ENCODE measurements at places on chromosomes 11 and 22.

GRCh38 chr11:111019871-111020670, 225.5 kb upstream of the POU2AF2 start:
- DNase-seq, result no peak

GRCh38 chr22:20563941-20564371, 56.5 kb downstream of the MED15 start:
- DNase-seq, result no peak

- no peak for DNase-seq
Measured at GRCh38 chr11:14101388-14101787, 138.9 kb downstream of the SPON1 start.

DNA sequence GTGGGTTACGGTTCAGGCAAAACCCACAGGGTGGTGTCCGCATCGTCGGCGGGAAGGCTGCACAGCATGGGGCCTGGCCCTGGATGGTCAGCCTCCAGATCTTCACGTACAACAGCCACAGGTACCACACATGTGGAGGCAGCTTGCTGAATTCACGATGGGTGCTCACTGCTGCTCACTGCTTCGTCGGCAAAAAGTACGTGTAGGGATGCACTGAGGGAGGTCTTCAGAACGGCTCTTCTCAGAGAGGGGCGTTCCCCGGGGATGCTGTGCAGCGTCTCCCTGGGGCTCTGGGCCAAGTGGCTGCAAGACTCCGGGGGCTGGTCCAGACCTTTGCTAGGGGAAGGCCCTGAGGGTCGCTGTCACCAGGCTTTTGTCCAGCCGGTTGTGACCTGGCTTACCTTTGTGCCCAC, 1.3 kb downstream of the ACR start:
- DNase-seq, result no peak

DNA sequence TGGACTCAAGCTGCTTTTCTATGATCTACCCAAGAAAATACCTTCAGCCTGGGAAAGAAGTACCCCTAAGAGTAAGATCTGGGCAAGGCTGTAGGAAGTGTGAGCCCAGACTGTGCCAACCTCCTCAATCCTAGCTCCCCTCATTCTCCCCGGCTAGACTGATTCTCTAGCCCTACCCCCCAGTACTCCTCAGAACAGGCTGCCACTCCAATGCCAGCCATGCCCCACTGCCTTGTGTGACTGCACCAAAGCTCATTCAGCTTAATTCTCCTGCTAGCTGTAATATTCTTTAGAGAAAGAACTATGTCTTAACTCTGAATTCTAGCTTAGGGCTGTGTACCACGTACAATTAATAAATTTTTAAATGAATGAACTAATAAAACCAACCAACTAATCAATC, 92.6 kb upstream of the AKIP1 start:
- no peak for DNase-seq

Data from LNCaP clone FGC (cell line).